Naive thymus-derived CD4-positive, alpha-beta T cell (primary cell): ENCODE measurements at places on chromosomes 6 and 20. TPM values are rescaled to one million over a fixed set of nuclear protein-coding genes. Genes with fewer than 3 reads are reported as not detected.
A peak's percentile ranks its signal among the peaks of the same experiment; 100 is the strongest.

GRCh38 chr20:63580796-63581461, 6.9 kb upstream of the HELZ2 start:
- no peak overlapping the region for H3K27ac ChIP-seq
- H3K4me1 ChIP-seq, result peaks cover 10% of the 10 kb centered on the region
- H3K4me3 ChIP-seq, result no peak overlapping the region
- H3K36me3 ChIP-seq, result no peaks in the 10 kb centered on the region

Gene TBX18
- not detected for total RNA-seq

Gene MUCL3
- not detected for total RNA-seq

GRCh38 chr6:70107852-70108629, 194.8 kb downstream of the COL9A1 start:
- no peaks in the 10 kb centered on the region for H3K4me1 ChIP-seq
- peak; percentile 37 for DNase-seq
- H3K27ac ChIP-seq, result no peak overlapping the region
- no peak overlapping the region for H3K4me3 ChIP-seq

DNA sequence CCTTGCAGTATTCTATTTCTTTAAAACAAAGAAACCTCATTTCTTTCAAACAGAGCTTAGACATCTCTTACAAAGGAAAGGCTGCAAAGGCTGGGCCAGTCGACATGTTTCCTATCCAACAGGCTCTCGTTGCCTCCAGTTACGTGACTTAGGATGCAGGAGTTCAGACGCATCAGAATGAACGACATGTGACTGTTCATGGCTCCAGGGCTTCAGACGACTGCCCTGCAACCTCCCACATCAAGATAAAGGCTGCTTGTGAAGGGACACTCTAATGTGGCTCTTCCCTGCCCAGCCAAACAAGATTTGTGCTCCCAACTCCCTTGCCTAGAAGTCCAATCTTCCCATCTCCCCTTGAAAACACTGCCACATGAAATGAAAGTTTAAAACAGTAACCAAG, 14.3 kb upstream of the NEDD9 start:
- peaks cover 5% of the 10 kb centered on the region for H3K36me3 ChIP-seq
- H3K27ac ChIP-seq, result no peak overlapping the region
- no peaks in the 10 kb centered on the region for H3K4me1 ChIP-seq

GRCh38 chr6:148959008-148959407, 212.2 kb downstream of the UST start:
- no peaks in the 10 kb centered on the region for H3K4me1 ChIP-seq
- H3K4me3 ChIP-seq, result no peak overlapping the region
- no peaks in the 10 kb centered on the region for H3K36me3 ChIP-seq
- H3K27ac ChIP-seq, result no peak overlapping the region
- H3K27me3 ChIP-seq, result no peaks in the 10 kb centered on the region

Gene FAM162B
- not detected in 2 replicates for total RNA-seq

DNA sequence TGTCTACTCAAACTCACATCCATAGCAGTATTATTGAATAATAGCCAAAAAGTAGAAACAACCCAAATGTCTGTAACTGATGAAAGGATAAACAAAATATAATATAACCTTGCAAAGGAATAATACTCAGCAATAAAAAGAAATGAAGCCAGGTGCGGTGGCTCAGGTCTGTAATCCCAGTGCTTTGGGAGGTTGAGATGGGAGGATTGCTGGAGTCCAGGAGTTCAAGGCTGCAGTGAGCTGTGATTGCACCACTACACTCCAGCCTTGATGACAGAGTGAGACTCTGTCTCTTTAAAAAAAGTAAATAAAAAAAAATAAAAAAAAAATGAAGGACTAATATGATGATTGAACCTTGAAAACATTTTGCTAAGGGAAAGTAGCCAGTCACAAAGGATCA, 22.1 kb upstream of the KIF16B start:
- no peak overlapping the region for H3K4me3 ChIP-seq
- H3K36me3 ChIP-seq, result no peaks in the 10 kb centered on the region
- no peaks in the 10 kb centered on the region for H3K4me1 ChIP-seq
- no peaks in the 10 kb centered on the region for H3K27me3 ChIP-seq
- no peak for DNase-seq

DNA sequence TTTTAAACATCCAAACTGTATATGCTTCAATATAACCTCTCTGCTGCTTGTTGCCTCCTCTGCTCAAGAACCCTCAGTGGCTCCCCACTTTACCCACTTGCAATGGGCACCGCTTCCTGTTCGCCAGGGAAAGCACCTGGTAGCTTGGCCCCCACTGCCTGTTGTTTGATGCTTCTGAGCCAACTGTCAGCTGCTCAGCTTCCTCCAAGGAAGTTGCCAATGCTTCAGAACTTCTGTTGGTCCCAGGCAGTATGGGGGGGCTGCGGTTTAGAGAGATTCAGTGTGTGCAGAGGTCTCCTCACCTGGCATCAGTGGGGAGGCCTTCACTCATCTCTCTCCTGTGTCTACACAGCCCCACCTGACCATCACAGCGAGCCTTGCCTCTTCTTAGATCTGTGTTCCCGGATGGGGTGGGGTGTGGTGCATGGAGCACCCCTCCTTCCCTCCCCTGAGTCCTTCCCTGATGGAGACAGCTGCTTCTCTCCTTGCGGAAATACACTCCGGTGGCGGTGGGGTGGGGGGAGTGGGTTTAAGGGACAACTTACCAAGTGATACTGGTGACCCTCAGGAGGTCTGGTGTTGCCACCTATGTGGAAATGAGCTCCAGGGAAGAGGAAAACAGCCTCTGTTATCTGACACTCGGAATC, 308.1 kb downstream of the CDH26 start:
- H3K27me3 ChIP-seq, result no peaks in the 10 kb centered on the region
- H3K4me1 ChIP-seq, result peaks cover 10% of the 10 kb centered on the region
- no peak overlapping the region for H3K4me3 ChIP-seq
- H3K27ac ChIP-seq, result no peak overlapping the region
- H3K36me3 ChIP-seq, result no peaks in the 10 kb centered on the region
- DNase-seq, result peak; percentile 10
